ENCODE measurements at places on chromosomes 1 and 21.

GRCh38 chr1:75908717-75909152 lies 23.5 kb downstream of the ASB17 start:
- DNase-seq, result no peak

DNA sequence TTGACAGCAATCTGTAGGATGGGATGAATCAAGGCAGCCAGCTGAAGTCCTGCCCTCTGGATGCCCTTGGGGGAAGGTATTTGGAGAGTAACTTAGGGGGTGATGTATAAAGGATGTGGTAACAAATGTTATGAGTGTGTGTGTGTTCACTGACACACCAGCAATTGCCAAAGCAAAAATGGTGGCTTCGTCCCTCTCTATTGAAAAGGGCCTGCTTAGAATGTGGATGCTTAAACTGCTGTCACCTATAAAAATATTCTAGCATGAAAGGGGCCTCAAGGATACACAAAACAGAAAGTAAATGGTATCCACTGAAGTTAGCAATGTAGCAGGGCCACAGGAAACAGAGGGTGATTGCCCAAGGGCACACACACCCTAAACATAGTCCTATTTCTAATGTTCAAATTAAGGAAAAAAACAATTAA lies 15.1 kb upstream of the AIM2 start:
- no peak for DNase-seq

- no peak for DNase-seq
These were observed 643 bp downstream of the CFAP298 start for GRCh38 chr21:32611471-32611997.

DNA sequence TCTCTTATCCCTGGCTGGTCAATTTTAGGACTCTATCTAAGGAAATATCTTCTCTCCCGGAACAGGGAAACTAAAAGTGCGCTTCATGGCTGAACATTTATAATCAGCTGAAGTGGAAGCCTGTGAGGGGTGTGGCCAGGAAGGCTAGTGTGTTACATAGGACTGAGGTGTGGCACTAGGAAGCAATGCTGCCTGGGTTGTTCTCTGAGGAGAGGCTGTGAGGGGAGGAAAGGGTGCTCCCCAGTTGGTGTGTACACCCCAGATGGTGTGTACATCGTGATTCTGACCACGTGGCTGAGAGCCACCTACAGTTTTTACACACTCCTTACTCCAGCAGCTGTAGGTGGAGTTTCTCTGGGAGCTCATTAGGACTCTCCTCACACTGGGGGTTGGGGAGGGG lies 16.3 kb downstream of the NTPCR start:
- DNase-seq, result no peak

DNA sequence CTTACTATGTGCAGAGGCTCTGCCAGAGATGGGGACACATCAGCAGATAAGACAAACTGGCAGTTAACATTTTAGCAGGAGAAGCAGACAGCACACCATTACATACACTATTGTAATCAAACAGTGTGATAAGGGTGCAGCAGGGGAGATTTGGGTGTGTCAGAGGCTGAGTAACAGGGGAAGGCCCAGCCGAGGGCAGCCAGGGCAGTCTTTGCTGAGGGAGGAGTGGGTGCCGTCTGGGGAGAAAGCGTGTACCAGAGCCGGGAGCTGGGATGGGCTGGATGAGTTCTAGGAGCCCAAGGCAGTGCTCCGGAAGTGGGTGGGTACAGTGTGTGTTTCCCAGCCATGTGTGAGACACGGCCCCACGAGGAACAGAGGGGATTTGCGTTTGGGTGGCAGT lies 31.2 kb downstream of the KCNA10 start:
- no peak for DNase-seq
